ENCODE measurements at places on chromosomes 6 and 20.

DNA sequence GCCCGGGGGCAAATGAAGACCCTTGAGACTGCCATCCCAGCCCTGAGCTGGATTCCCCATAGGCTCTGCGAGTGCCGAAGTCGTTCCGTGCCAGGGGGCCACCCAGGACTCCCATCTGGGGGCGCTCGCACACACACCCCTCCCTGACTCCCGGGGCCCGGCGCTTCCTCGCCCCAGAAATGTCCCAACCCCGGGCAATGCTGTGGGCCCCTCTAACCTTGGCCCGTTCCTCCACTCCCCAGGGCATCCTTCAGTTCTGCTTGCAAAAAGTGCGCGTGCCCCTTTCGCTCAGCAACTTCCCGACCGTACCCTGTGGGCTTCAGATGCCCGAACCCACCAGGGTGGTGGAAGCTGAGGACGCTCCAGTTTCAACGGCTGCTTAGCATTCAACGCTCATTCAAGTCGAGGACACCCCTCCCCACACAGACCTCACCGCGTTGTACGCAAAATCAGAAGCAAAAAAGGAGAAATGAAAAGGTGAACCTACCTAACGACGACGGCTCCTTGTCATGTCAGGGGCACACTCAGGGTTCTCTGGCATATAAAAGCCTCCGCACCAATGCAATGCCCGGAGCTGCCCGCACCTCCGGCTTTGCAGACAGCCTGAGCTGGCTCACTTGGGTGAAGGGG is 25.3 kb downstream of the RIPOR2 start:
- no peak for DNase-seq

DNA sequence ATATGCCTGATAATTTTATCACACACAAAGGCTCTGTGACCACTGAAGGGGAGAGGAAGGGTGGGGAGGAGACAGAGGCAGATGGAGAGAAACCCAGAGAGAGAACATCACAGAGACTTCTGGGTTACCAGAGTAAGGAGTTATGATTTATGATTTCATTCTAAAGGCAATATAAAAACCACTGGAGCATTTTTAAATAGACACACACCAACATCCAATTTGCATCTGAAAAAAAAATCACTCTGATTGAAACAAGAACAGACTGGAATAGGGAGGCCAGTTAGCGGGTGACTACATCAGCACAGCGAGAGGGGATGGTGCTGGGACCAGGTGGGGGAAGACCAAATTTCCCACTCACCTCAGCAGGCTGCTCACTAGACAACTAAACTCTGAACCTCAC is 104.8 kb downstream of the AGPAT4 start:
- no peak for DNase-seq

GRCh38 chr20:36546111-36546736 is 4.9 kb downstream of the MYL9 start:
- DNase-seq = no peak

DNA sequence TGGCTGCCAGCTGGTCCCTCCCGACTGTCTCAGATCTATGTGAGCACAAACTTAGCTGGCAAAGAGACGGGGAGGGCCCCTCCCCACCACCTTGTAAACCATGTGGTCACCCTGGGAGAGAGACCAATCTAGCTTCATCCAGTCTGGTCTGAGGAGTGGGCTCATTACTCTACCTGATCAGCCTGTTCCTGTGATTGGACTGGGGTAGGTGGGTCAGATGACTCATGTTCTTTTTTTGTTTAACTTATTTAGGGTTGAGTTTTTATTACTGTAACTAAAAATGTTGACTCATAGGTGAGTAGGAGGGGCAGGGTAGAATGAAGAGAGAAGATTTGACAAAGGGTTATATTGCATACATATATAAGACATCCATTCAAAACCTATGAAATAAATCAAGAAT is 4.7 kb downstream of the GSTA4 start:
- no peak for DNase-seq

GRCh38 chr6:152091851-152092341 is 284.4 kb downstream of the ESR1 start:
- no peak for DNase-seq

GRCh38 chr6:142189057-142189456 is 42.0 kb downstream of the VTA1 start:
- DNase-seq = no peak

DNA sequence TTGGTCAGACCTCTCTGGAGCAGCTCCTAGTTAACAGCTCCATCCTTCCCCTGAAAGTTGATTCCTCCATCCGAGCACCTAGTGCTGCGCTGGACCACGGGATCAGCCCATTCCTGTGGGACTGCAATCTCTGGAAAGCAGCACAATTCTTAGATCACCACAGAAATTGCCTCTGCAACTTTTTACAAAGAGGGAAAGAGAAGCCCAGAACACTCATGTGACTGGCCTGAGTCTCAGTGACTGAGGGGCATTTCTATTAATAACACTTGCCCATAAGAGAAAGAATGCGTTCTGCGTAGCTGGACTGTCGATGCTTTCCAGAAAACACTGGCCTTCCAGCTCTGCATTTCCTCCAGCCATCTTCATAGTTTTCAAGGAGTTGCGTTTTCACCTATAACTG is 18.3 kb downstream of the MPC1 start:
- DNase-seq = no peak

GRCh38 chr20:24235296-24236175 is 233.9 kb upstream of the SYNDIG1 start:
- no peak for DNase-seq

DNA sequence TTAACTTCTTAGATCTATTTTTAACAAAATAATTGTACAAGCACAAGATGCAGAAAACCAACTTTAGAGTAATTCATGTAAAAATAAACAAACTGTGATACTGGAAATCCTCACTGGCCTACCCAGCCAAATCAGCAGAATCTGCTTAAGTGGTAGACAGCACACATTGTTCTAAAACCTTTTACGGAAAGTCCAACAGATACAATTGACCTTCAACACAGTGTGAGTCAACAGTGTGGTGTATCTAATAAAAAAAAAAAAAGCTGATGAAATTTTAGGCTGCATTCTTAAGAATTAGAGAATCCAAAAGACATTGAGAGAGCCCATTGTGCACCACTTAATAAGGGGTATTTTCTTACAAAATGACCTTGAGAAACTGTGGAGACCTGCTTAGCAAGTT is 174.5 kb downstream of the COL21A1 start:
- DNase-seq = no peak

GRCh38 chr20:8647961-8648441 is 420.9 kb upstream of the PLCB4 start:
- no peak for DNase-seq

- DNase-seq = no peak
Measured at GRCh38 chr20:5652626-5653553, 97.3 kb upstream of the SHLD1 start.

GRCh38 chr20:17609811-17610377 is 40.0 kb downstream of the DSTN start:
- no peak for DNase-seq

DNA sequence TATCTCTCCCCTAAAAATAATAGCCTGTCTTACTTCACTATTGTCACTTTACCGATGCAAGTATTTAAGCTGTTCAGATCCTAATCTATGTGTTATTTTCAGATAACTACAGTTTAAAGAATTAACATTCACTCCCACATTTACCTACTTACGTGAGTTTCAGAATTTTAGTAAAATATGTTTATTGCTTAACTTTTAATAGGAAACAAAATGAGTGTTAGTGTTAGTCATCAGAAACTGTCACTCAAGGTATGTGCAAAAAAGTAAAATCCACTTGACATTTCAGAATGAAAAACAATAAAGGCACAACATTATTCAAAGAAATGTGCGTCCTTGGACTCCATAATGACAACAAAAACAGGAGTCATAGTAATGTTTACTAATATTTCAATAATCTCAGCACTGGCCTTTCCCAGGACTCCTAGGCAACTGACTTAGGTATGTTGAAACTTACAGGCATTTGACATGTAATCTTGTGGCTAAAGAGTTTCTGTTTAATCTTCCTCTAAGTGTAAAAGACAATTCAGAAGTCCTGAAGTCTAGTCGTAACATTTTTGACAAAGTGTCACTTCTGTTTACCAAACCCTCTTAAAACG is 4.5 kb downstream of the ATXN1 start:
- DNase-seq = no peak

DNA sequence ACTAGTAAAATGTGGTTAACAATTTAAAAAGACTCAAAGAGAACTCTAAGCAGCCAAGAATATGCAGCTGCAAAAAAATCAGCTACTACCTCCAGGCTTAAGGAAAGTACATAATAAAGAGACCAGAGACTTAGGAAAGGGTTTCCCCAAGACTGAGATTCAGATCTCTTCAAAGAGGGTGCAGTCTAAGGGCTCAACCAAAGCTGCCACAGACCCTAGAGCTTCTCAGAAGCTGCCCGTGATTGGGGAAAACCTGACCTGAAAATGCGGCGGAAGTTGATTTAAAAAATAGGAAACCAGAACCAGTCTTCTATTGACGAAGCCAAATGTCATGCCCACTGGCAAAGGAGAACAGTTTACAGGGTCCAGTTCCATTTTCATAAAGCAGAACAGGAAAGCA is 516.8 kb upstream of the MARCKS start:
- DNase-seq = no peak

DNA sequence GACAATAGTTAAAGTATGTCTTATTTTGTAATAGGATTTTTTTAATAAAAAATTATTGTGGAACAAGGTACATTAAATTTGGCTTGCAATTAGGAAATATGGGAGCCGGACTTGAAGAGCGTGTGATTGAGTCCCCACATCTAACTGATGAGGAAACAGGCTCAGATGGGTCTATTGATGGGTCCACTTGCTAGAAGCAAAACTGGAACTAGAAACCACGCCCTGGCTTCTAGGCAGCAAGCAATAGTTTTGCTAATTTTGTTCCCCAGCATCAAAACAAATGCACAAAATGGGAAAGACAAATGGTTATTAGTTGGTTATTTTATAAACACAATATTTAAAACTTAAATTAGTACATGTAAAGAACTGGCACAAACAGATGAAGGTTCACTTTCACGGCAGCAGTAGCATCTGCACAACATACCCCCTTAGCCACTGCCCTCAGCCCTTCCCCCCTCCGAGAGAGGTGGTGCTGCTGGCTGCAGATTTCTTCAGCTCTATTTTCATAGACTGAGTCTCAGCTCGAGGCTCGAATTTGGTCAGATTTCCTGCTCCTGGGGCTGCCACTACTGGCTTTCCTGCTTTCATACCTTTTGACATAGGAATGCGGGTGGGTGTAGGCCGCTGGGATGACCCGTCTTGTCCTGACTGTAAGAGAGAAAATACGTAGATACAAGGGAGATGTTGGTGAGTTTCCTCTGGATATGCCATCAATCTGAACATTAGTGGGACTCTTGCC is 23.8 kb upstream of the TMEM30A start:
- DNase-seq = no peak

DNA sequence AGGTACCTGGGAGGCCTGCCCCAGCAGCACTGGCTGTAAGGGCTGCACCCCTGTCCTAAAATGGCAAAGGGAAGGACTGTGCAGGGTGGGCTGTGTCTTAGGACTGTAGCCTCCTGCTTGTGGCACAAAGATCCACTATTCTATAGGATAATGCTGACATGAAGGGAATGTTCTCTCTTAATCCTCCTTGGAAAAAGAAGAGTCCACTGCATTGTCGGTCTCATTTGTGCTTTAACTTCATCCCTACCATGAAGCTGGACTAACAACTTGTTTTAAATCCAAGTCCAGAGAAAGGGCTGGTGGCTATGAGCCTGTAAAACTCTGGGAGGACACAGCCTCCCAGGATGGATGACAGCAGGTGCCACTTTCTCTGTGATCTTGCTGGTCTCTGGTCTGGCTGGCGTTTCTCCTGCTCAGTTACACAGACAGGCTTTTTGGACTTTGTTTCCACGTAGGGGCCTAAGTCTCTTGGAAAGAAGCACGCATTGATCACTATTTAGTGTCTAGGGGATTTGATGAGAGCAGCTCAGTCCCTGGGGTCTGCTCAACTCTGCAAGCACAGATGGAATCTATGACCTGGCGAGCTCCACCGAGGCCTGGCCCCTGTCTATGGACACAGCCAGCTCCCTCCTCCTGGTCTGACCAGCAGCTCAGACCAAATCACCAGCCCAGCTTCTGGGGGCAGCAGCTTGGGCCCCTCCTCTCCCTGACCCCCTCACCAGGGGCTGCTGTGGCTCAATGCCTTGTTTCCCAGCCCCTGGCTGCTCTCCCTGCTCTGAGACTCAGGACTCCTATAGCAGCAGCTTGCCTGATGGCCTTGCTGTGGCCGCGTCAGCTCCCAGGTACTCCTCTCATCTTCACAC is 4.8 kb downstream of the CST3 start:
- no peak for DNase-seq

- DNase-seq = peak; percentile 65
Measured at GRCh38 chr20:51529758-51530157, 12.8 kb downstream of the NFATC2 start.

- DNase-seq = no peak
Measured at GRCh38 chr6:170407932-170408331, 101.4 kb downstream of the FAM120B start.

DNA sequence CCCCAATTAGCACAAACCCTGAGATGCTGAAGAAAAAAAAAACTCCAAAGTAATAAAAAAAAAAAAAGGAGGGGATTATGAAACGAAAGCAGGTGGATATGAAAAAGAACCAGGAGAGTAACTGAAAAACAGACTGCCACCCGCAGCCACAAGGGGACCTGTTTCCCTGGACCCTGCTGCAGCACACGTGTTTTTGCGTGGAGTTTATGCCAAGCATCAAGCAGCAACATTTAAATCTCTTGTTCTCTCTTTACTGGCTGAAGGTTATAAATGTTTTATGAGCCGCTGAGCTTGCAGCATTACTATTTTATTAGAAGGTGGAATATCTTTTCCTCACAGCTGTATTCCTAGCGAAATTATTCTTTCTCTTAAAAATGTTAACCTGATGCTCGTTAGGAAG is 131.6 kb upstream of the OLIG3 start:
- DNase-seq = no peak

GRCh38 chr6:122799916-122800686 is 11.0 kb downstream of the SMPDL3A start:
- no peak for DNase-seq

GRCh38 chr6:25340431-25341202 is 61.4 kb downstream of the CARMIL1 start:
- DNase-seq = no peak

DNA sequence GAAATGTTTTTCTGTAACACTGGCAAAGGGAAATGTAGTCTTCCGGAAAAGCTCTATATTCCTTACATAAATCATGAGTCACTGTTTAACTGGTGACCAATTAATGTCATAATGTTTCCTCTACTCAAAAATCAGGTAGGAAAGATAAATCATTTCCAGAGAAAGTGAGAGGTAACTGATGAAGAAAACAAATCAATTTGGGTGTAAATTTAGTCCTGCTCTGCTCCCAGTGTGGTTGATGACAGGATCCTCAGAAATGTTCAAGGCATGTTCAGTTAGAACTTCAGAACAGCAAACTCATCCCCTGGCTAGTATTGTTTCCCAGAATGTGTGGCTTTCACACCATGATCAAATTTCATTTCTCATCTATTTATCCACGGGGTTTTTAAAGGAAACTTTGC is 38.8 kb upstream of the SPACA1 start:
- DNase-seq = no peak

GRCh38 chr6:16318538-16318937 is 80.2 kb downstream of the GMPR start:
- no peak for DNase-seq

GRCh38 chr20:30610029-30610693 is 647.3 kb upstream of the DEFB115 start:
- DNase-seq = no peak

- no peak for DNase-seq
Measured at GRCh38 chr6:7136859-7137334, 29.1 kb downstream of the RREB1 start.

- DNase-seq = no peak
Measured at GRCh38 chr20:32314768-32315167, 37.3 kb downstream of the KIF3B start.
